ENCODE measurements at places on chromosomes 3 and 15.
A peak's percentile ranks its signal among the peaks of the same experiment; 100 is the strongest.

GRCh38 chr15:99628374-99629001 lies 62.7 kb downstream of the MEF2A start:
- DNase-seq, result no peak

GRCh38 chr15:92044203-92044909 lies 190.8 kb downstream of the SLCO3A1 start:
- DNase-seq, result no peak

- DNase-seq, result no peak
Measured at GRCh38 chr3:177308911-177309310, 111.6 kb upstream of the TBL1XR1 start.

- DNase-seq, result peak; percentile 91
Measured at GRCh38 chr15:92625251-92625980, 30.2 kb downstream of the FAM174B start.

GRCh38 chr3:141498598-141499223 lies 11.9 kb downstream of the RASA2 start:
- no peak for DNase-seq

DNA sequence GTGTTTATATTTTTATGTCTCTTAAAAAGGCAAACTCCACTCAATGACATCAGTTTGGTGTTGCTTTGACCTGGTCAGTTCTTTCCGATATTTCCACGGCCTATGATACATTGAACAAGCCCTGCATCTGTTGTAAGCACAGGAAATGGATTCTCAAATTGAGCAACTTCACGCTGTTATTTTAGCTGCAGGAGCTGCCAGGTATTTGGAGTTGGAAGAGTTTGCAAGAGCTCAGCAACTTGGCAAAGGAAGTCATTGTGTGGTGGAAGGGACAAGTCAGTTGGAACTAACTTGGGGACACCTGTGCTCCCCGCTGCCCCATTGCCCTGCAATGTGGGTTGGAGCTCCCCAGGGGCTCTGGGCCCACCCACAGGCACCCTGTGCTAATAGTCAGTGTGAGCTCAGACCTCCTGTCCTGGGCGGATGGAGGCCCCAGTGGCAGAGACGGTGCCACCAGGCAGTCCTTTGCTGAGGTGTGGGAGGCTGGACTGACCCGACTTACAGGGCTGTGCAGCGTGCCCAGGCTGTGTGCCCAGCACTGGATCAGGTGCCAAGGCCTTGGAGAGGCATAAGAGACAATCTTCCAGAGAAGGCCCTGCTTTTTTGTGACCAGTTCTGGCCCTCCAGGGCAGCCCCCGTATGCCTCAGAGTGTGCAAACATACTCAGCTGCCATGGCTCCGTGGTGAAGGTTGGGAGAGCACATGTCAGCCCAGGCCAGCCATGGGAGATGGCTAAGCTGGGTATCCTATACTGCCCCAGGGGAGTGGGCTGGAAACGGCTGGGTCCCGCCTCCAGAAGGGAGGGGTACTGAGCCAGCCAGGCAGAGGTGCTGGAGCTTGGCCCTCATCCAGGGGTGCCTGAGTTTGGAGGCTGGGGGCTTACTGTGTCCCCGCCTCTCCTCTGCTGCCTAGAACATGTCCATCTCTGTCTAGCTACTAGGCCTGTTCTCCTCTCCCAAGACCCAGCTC lies 43.5 kb downstream of the KY start:
- no peak for DNase-seq

- DNase-seq, result peak; percentile 65
Measured at GRCh38 chr15:101258238-101259144, 6.6 kb upstream of the CHSY1 start.

DNA sequence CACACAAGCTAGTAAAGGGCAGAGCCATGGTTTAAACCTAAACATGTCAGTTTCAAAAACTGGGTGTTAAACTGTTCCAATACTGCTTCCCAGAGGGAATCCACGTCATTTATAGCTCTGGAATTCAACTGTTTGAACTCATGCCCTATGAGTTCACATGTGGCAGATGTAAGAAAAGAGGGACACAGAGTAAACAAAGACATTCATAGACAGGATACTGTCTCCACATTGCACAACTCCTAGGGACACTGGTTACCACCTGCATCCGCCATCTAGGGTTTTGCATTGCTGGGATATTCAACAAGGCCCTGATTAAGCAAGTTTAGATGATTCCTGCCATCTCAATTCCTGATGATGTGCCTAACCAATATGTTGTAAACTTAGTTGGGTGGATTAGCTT lies 134.1 kb upstream of the COL8A1 start:
- peak; percentile 89 for DNase-seq

DNA sequence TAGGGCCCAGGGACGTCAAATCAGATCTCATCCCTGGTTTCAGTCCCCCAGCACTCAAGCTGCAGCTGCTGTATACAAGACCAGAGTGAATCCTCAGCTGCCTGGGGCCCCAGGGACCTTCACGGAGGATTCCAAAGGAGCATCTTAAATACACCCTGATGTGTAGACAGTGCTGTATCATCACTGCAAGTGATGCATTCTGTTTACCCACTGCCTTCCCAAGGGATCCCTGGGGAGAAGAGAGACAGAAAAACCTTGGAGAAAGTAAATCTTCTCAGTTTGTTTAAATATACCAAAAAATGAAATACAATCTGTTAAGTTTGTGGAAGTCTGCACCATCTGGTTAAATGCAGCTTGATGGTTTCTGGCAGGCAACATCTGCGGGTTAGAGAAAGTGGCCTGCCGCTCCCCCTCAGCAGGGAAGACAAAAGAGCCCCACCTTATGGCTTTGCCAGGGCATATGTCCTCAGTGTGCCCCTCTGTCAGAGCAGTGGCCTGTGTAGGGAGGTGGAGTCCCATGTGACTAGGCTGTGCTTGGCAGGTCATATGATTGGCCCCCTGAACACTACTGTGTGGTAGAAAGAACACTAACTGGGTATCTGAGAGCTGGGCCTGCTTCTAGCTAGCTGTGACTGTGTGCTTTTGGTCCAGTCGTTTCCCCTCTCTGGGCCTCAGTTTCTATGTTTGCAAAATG lies 222.2 kb upstream of the TRIM42 start:
- DNase-seq, result no peak

DNA sequence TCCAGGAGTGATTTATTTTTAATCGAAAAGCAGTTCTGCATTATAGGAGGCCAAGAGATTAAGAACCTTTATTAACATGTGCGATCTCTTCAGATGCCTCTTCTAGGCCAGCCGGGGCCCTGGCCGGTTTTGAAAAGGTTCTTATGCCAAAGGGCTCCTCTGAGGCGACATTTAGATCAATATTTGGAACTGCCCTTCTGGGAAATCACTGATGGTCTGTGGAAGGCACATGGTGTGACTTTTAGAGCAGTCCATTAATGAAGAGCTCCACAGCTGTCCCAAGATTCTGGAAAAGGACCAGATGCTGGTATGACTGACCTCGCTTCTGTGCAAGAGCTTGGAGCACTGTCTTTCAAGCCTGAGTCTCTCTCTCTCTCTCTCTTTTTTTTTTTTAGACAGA lies 19.7 kb downstream of the MGLL start:
- no peak for DNase-seq

DNA sequence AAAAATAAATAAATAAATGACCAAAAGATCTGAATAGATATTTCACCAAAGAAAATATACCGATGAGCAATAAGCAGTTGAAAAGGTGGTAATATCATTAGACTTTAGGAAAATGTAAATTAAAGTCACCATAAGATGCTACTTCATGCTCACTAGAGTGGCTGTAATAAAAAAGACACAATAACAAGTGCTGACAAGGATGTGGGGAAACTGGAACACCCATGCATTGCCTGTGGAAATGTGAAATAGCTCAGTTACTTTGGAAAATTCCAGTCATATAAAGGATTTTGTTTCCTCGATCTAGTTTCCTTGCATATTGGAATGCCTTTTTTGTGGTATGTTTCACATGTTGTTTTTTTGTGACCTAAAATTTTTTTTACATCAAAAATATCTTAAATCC lies 36.0 kb upstream of the LRIG1 start:
- DNase-seq, result no peak

- no peak for DNase-seq
Measured at GRCh38 chr3:27508424-27508823, 24.2 kb upstream of the SLC4A7 start.

DNA sequence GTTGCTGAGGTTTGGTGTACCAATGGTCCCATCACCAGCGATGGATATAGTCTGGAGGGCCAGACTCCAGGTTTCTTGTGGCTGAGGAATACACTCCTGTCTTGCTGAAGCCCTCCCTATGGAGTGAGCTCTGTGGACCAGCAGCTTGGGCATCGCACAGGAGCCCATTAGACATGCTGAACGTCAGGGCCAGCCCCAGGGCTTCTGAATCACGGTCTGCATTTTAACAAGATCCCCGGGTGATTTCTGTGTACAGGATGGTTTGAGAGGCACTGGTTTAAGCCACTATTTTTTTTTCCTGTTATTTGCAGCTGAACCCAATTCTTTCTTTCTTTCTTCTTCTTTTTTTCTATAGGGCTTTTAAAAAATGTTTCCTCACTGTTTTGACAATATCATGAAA lies 69.5 kb upstream of the XCR1 start:
- DNase-seq, result peak; percentile 60

DNA sequence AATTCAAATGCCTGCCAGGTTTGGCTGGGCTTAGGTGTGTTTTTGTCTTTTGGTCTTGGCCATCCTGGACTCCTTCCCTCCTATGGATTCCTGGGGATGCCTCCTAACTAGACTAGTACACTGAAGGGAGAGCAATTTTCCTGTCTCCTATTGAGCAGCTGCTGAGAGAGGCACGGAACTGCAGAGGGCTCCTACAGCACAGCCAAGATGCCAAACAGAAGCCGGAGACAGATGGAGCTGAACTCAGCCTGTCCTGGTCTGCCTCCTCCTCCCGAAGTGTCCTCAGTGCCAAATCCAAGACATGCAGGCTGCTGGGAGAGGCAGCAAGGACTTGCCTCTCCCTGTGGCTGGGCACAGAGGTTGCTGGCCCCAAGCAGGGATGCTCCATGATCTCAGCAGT lies 256.6 kb upstream of the PROK2 start:
- DNase-seq, result no peak

GRCh38 chr15:69880571-69881301 lies 217.0 kb downstream of the TLE3 start:
- DNase-seq, result no peak

GRCh38 chr15:101121511-101122090 lies 130.2 kb downstream of the CHSY1 start:
- peak; percentile 55 for DNase-seq

GRCh38 chr3:105656651-105657504 lies 211.9 kb downstream of the CBLB start:
- DNase-seq, result no peak

DNA sequence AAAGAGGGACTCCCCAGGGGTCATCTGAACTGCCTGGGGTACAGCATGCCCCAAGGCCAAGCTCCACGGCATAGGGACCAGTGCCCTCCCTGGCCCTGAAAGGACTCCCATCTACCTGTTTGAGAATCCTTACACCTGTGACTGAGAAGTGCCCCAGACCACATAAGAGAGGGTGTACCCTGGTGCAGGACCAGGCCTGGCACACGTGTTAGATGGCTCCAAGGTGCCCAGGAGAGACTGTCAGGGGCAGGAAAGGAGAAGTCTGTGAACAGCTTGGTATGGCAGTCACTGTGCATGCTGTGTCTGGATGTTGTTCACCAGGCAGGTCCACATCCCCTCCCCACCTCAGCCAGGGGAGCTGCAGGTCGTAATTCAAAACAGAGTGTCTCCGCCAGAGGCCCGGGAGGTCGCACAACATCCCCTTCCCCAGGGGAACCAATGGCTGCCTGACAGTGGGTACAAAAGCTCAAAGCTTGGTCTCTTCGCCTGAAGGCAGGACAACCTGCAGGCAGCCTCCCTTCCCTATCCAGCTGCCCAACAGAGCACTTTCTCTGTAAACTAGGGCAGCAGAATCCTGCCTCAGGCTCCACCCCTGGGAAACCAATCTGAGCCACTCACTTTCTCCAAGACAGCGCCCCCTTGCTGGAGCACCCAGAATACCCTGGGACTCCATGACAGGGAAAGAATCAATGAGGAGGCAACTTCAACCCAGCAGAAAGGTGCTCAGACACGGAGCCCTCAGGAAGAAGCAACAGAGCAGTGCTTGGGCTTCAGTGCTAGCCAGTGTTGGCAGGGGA lies 3.9 kb downstream of the NUP210 start:
- no peak for DNase-seq

GRCh38 chr3:117261983-117262421 lies 552.4 kb downstream of the TUSC7 start:
- no peak for DNase-seq

GRCh38 chr3:134453631-134454030 lies 32.2 kb downstream of the ANAPC13 start:
- DNase-seq, result no peak

DNA sequence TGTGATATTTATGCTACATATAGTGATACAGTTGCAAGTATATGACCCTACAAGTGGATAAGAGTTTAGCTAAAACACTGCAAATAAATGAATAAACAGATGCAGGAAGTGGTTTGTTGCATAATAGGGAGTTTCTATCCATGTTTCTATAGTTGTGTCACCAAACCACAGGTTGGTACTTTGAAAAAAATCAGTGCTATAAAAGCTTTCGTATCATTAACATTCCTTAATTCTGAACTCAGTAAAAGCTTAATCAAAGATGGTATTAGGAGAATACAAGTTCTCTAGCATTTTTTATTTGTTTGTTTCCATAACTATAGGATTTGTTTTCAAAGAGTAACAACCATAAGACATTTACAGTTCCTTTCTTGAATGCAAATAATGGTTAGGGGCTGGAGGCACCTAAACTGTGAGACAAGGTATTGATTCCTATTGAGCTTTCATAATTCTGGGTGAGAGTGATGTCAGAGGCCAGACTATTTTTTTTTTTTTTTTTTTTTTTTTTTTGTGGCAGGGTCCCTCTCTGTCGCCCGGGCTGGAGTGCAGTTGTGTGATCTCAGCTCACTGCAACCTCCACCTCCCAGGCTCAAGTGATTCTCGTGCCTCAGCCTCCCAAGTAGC lies 29.6 kb downstream of the CPOX start:
- DNase-seq, result peak; percentile 94

DNA sequence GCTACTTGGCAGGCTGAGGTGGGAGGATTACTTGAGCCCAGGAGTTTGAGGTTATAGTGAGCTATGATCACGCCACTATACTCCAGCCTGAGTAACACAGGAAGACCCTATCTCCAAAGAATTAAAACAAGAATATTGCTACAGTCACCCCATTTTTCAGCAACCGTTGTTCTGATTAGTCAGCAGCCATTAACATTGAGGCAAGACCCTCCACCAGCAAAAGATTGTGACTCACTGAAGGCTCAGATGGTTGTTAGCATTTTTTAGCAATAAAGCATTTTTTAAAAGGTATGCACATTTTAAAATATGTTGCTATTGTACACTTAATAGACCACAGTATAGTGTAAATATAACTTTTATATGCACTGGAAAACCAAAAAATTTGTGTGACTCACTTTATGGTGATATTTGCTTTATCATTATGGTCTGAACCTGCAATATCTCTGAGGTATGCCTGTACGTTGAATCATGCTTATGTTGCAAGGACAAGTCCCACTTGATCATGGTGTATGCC lies 492.6 kb downstream of the SQOR start:
- DNase-seq, result peak; percentile 76

DNA sequence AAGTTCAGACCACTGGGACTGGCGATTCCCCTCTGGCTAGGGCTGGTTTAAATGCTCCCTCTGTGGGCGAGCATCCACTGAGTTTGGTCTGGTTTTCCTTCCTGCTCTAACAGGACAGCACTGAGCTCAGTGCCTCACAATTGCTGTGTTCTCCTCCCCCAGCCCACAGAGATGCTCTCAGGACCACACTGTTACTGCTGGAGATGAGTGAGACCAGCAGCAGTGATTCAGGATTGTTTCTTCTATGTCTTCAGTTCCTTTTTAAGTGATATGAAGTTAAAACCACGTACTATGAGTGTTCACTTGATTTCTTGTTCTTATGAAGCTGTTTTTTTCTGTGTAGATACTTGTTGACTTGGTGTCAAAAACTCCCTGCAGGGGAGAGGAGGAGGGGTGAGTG lies 180.4 kb upstream of the COL8A1 start:
- no peak for DNase-seq

Measured in M059J (cell line).